ENCODE measurements at places on chromosomes 3 and 15. TPM values are rescaled to one million over a fixed set of nuclear protein-coding genes. Genes with fewer than 3 reads are reported as not detected.

GPR87 gene
- not detected for total RNA-seq

TRH gene
- total RNA-seq: 0.36 TPM

DAG1 gene
- total RNA-seq: 98.6 TPM

TMEM207 gene
- total RNA-seq: not detected

POPDC2 gene
- total RNA-seq: 3.8 TPM

TMEM40 gene
- total RNA-seq: not detected

ECE2 gene
- not detected for total RNA-seq

DNA sequence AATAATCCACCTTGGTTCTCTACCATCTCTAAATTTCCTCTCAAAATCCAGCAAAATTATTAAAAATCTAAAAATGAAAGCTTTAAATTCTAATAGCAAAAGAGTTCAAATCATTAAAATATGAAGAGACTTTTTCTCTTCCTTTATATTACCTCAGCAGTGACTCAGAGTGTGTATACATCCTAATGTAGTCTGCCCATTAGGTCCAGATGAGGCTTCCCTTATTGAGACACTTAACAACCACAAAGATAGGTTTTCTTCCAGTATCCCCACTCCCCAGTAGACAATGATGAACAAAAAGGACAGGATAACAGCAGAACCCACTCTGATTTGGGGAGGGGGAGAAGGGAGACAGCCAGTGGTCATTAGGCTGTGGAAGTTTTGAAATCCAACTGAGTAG is 61.5 kb upstream of the DCBLD2 start:
- no peaks in the 10 kb centered on the region for H3K27me3 ChIP-seq
- H3K27ac ChIP-seq: no peak overlapping the region
- no peak overlapping the region for H3K4me3 ChIP-seq
- no peaks in the 10 kb centered on the region for H3K4me1 ChIP-seq
- DNase-seq: no peak

- H3K4me3 ChIP-seq: peak overlapping the region; percentile 17
- H3K27ac ChIP-seq: no peak overlapping the region
- H3K4me1 ChIP-seq: peaks cover 50% of the 10 kb centered on the region
Observed at GRCh38 chr3:57952208-57952631, 56.0 kb upstream of the FLNB start.

DNA sequence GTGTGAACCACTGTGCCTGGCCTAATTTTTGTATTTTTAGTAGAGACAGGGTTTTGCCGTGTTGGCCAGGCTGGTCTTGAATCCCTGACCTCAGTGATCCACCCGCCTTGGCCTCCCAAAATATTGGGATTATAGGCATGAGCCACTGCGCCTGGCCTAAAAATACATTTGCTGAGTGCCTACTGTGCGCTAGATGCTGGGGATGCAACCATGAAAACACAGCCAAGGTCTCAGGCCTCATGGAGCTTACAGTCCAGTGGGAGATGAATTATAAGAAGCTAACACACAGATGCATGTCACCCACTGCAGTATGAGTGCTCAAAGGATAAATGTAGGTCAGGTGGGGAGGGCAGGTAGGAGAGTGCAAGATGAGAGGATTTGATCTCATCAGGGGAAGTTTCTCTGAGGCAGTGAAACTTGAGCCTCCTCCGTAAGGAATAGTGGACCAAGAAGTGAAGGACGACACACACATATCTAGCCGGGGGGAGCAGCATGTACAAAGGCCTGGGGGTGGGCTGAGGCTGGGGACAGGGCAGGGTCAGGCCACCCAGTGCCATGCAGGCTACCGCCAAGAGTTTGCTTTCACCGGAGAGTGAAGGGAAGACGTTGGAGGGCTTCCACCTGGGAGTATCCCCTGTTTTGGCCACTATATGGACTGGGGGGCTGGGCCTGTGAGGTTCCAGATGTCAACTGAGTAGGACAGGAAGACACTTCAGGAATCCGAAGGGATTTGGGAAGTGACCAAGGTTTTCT is 24.3 kb downstream of the IRAK2 start:
- H3K4me3 ChIP-seq: no peak overlapping the region
- H3K36me3 ChIP-seq: no peaks in the 10 kb centered on the region
- no peak for DNase-seq
- H3K27me3 ChIP-seq: no peaks in the 10 kb centered on the region
- H3K27ac ChIP-seq: peak overlapping the region; percentile 83

DNA sequence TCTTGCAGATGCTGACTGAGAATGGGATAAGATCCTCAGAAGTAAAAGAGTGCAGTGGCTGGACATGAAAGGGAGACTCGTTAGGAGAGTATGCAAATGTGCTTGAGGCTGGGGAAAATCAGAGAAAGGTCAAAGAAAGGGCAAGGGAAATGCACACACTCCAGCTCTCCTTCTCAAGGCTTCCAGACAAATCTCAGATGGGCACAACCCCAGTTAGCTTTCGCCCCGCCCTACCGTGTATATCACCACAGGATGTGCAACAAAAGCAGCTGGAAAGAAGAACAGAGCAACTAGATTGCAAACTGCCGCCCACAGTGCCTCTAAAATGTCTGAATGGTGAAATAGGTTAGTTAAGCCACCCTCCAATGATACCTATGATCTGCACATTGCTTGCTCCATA is 63.9 kb downstream of the CERS3 start:
- H3K36me3 ChIP-seq: no peaks in the 10 kb centered on the region
- peaks cover 30% of the 10 kb centered on the region for H3K4me1 ChIP-seq
- DNase-seq: no peak
- H3K27ac ChIP-seq: no peak overlapping the region

GRCh38 chr3:39166134-39166710 is 12.8 kb upstream of the CSRNP1 start:
- H3K36me3 ChIP-seq: no peaks in the 10 kb centered on the region
- no peak overlapping the region for H3K27ac ChIP-seq
- no peak for DNase-seq
- peak overlapping the region; percentile 1 for H3K4me3 ChIP-seq

- H3K27me3 ChIP-seq: peaks cover 2% of the 10 kb centered on the region
- H3K36me3 ChIP-seq: no peaks in the 10 kb centered on the region
- peaks cover 6% of the 10 kb centered on the region for H3K4me1 ChIP-seq
- H3K4me3 ChIP-seq: no peak overlapping the region
Observed at GRCh38 chr15:78740904-78741274, 70.4 kb downstream of the ADAMTS7 start.

DNA sequence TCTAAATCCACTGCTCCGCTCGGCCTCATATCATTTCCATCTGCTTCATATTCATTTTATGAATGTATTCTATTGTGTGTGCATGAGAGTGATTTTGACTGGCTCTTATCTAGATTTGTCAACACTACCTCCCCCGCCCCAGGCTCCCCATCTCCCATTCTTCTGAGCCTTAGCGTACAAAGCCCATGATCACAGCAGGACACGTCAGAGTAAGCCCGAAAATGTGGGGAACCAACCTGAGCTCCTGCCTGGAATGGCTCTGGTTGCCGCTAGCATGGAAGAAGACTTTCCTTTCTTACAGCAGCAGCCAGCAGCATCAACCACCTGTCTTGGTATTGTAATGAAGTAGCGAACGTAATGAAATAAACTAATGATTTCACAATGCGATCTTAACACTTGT is 61.4 kb downstream of the GABRB3 start:
- no peak overlapping the region for H3K4me3 ChIP-seq
- H3K4me1 ChIP-seq: no peaks in the 10 kb centered on the region
- no peaks in the 10 kb centered on the region for H3K36me3 ChIP-seq
- peak overlapping the region; percentile 73 for H3K27ac ChIP-seq
- DNase-seq: no peak
- H3K27me3 ChIP-seq: no peaks in the 10 kb centered on the region

DNA sequence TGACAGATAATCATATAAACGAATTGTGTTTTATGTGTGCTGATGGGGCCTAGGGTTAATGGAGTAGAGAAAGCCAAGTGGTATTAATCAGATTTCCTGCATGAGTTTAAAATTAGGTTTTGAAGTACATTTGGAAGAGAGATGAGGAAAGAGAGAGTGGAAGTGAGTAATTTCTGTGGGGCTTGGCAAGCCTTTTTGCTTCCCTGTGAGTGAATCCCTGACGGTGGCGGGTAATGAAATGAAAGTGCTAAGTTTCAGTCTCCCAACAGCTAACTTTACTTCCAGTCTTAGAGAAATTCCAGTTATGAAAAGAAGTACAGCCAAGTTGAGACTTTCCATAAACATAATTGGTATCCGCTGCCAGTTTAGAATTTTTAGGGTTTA is 139.4 kb downstream of the BBX start:
- H3K27me3 ChIP-seq: no peaks in the 10 kb centered on the region
- DNase-seq: no peak
- H3K27ac ChIP-seq: peak overlapping the region; percentile 39
- H3K4me3 ChIP-seq: no peak overlapping the region
- H3K36me3 ChIP-seq: no peaks in the 10 kb centered on the region

- H3K4me1 ChIP-seq: peaks cover 2% of the 10 kb centered on the region
- H3K36me3 ChIP-seq: no peaks in the 10 kb centered on the region
- H3K27ac ChIP-seq: no peak overlapping the region
- no peaks in the 10 kb centered on the region for H3K27me3 ChIP-seq
- no peak overlapping the region for H3K4me3 ChIP-seq
- DNase-seq: no peak
Observed at GRCh38 chr15:35926007-35926380, 380.0 kb upstream of the DPH6 start.

GRCh38 chr15:39242345-39242744 is 338.5 kb upstream of the THBS1 start:
- no peak overlapping the region for H3K4me3 ChIP-seq
- no peaks in the 10 kb centered on the region for H3K4me1 ChIP-seq
- no peaks in the 10 kb centered on the region for H3K27me3 ChIP-seq
- no peak for DNase-seq
- H3K36me3 ChIP-seq: no peaks in the 10 kb centered on the region
- no peak overlapping the region for H3K27ac ChIP-seq

DNA sequence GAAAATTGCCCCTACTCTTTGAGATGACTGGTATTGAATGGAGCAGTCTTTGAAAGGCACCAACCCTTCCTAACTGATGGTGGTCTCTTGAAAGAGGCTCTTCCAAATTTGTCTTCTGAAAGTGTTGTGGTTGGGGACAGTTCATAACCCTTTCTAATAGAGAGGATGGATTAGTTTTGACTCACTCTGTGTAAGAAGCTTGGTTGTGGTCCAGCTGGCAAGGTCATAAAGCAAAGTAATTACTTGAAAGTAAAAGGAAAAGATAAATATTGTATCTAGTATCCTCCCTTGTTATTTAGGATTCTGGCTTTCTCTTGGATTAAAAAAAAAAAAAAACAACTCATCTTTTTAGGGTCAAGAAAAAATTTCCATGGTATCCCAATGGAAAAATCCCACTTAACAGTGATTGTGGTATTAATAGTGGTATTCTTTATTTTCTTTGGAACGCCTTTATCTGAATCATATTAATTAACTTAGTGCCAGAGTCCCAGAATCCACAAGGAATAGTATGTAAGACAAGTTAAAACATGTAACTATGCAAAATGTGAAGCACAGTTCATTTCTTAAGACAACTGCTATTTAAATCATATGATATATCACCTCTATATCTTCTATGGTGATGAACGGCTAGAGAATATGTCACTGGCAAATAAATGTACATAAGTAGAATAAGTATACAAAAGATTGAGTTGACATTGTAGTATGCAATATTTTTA is 469.3 kb upstream of the CDIN1 start:
- H3K36me3 ChIP-seq: no peaks in the 10 kb centered on the region
- H3K4me1 ChIP-seq: no peaks in the 10 kb centered on the region
- H3K4me3 ChIP-seq: no peak overlapping the region
- no peak overlapping the region for H3K27ac ChIP-seq
- H3K27me3 ChIP-seq: no peaks in the 10 kb centered on the region

- no peak overlapping the region for H3K27ac ChIP-seq
- H3K4me3 ChIP-seq: peak overlapping the region; percentile 78
- H3K36me3 ChIP-seq: peaks cover 2% of the 10 kb centered on the region
- H3K27me3 ChIP-seq: peaks cover 6% of the 10 kb centered on the region
Observed at GRCh38 chr3:184584464-184584891, 22.9 kb downstream of the EPHB3 start.

GRCh38 chr3:99522147-99522546 is 116.2 kb upstream of the COL8A1 start:
- no peak overlapping the region for H3K27ac ChIP-seq
- no peaks in the 10 kb centered on the region for H3K27me3 ChIP-seq
- H3K4me3 ChIP-seq: no peak overlapping the region
- H3K36me3 ChIP-seq: no peaks in the 10 kb centered on the region
- DNase-seq: no peak

GRCh38 chr3:10004960-10005564 is 18.4 kb upstream of the EMC3 start:
- H3K27me3 ChIP-seq: no peaks in the 10 kb centered on the region
- H3K27ac ChIP-seq: no peak overlapping the region
- peaks cover 15% of the 10 kb centered on the region for H3K36me3 ChIP-seq
- peaks cover 8% of the 10 kb centered on the region for H3K4me1 ChIP-seq

All from neural crest cell (in vitro differentiated cells).